OCI-LY7 (cell line): ENCODE measurements at places on chromosomes 1 and 21. TPM values are rescaled to one million over a fixed set of nuclear protein-coding genes. Genes with fewer than 3 reads are reported as not detected.

GRCh38 chr1:101278845-101279244 is 42.0 kb downstream of the S1PR1 start:
- DNase-seq = no peak

GRCh38 chr1:18211764-18212163 is 104.2 kb downstream of the IGSF21 start:
- DNase-seq = no peak

GRCh38 chr1:30377230-30378002 is 346.0 kb downstream of the MATN1 start:
- no peak for DNase-seq

LHX8 gene
- not detected in 2 replicates for total RNA-seq

ACTL8 gene
- total RNA-seq = not detected in 2 replicates
